ENCODE measurements at places on chromosomes 3 and 15. TPM values are rescaled to one million over a fixed set of nuclear protein-coding genes. Genes with fewer than 3 reads are reported as not detected.

BFSP2 gene
- not detected for total RNA-seq

CFAP161 gene
- total RNA-seq: 0.16 TPM

INTS14 gene
- total RNA-seq: 22.7 TPM

NPTN gene
- 107 TPM for total RNA-seq

GRM7 gene
- total RNA-seq: not detected

GOLGA8O gene
- total RNA-seq: 2.9 TPM

TICRR gene
- 0.32 TPM for total RNA-seq

CNTN6 gene
- total RNA-seq: not detected

CEP19 gene
- 2.5 TPM for total RNA-seq

WDR93 gene
- 0.16 TPM for total RNA-seq

TRPM1 gene
- not detected for total RNA-seq

COL7A1 gene
- total RNA-seq: 27.0 TPM

OIP5 gene
- 1.3 TPM for total RNA-seq

IL17RB gene
- under 0.01 TPM for total RNA-seq

GOLGA6B gene
- under 0.01 TPM for total RNA-seq

DTX3L gene
- total RNA-seq: 14.2 TPM

CKMT1B gene
- total RNA-seq: not detected

GOLGA8N gene
- 4.3 TPM for total RNA-seq

ZNF106 gene
- 127 TPM for total RNA-seq

INSYN1 gene
- 2.5 TPM for total RNA-seq

CHRM5 gene
- total RNA-seq: under 0.01 TPM

DAZL gene
- not detected for total RNA-seq

GPR149 gene
- not detected for total RNA-seq

MEX3B gene
- total RNA-seq: 6.0 TPM

ACTRT3 gene
- total RNA-seq: 7.1 TPM

NME9 gene
- total RNA-seq: not detected

RUVBL1 gene
- 50.0 TPM for total RNA-seq

SEMA3F gene
- total RNA-seq: 2.1 TPM

NMD3 gene
- 95.5 TPM for total RNA-seq

LRRC34 gene
- total RNA-seq: 0.86 TPM

STRC gene
- 0.09 TPM for total RNA-seq

SKOR1 gene
- total RNA-seq: 0.16 TPM

C3orf22 gene
- not detected for total RNA-seq

ALS2CL gene
- 0.26 TPM for total RNA-seq

C3orf20 gene
- not detected for total RNA-seq

DYNLT2B gene
- 10.4 TPM for total RNA-seq

HESX1 gene
- total RNA-seq: 0.79 TPM

CAND2 gene
- 5.0 TPM for total RNA-seq

SST gene
- not detected for total RNA-seq

PLCD1 gene
- total RNA-seq: 38.0 TPM

C3orf85 gene
- not detected for total RNA-seq

MST1 gene
- 9.9 TPM for total RNA-seq

GOLGB1 gene
- 67.1 TPM for total RNA-seq

GABRG3 gene
- not detected for total RNA-seq

SLC12A1 gene
- total RNA-seq: not detected

ARRDC4 gene
- total RNA-seq: 7.7 TPM

FOXL2 gene
- total RNA-seq: under 0.01 TPM

ACAD9 gene
- 30.7 TPM for total RNA-seq

SH2D7 gene
- total RNA-seq: not detected

SLC4A7 gene
- total RNA-seq: 256 TPM

XXYLT1 gene
- total RNA-seq: 11.2 TPM

ANKUB1 gene
- not detected for total RNA-seq

HRG gene
- total RNA-seq: not detected
